ENCODE measurements at places on chromosomes 13 and 19.

DNA sequence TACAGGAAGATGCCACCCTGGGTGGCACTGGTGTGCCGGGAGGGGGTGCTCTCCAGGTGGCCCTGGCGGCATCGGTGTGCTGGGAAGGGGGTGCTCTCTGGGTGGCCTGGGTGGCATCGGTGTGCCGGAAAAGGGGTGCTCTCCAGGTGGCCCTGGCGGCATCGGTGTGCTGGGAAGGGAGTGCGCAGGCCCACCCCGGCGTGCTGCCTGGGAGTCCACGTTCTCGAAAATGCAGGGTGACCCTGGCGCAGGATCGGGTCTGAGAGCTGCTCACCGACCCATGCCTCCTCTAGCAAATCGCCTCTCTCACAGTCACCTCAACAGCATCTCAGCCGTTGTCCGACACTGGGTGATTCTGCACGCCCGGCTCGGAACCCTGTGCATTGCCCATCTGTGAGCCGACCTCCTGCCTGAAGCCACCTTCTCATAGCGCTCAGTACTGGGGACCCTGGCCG lies 36.4 kb downstream of the RASA3 start:
- no peak for DNase-seq

DNA sequence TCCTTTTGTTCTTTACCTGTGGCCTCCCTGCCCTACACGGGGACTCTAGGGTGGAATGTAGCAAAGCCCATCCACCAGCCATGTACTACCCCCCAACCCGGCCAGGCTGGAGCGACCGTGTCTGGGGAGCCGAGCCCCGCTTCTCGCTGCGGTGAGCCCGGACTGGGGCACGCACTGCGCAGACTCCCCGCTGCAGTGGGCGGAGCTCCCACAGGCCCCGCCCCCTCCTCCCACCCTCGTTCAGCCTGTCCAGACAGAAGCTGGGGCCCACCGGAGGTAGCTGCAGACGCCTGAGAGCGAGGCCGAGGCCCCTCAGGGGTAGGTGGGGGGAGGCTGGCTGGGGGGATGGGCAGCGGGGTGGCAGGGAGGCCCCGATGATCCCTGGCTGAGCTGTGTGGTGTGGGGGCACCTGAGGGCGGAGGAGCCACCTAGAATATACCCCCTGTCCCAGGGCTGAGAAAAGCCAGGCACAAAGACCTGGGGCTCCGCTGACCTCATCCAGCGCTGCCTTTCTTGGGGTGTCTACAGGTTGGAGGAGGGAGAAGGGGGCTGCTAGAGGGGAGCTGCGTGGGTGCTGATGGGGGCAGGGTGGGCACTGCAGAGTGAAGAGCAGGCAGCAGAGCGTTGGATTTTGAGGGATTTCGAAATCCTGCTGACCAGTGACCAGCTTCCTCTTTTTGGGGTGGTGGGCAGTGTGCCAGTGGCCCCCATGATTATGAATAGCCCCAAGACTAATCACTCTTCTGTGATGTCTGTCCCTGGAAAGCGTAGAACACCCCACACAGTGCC lies 17.3 kb downstream of the PLD3 start:
- peak; percentile 60 for DNase-seq

GRCh38 chr13:110194451-110194850 lies 112.5 kb downstream of the COL4A1 start:
- DNase-seq = no peak

DNA sequence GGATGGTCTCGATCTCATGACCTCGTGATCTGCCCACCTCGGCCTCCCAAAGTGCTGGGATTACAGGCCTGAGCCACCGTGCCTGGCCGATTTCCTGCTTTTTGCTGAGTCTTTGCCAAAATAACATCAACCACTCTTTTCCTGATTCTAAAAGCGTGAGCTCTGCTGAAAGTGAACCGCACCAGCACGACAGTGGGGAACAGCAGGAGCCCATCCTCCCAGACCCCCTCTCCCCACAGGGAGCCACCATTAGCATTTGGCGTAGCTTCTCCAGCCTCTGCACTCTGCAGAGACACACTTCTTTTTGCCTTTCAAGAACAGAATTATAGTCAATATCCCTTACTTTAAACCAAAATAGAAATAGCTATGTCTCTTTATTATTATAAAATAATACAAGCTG lies 41.3 kb downstream of the MYH14 start:
- no peak for DNase-seq

- DNase-seq = no peak
Measured at GRCh38 chr13:72151241-72151640, 284.2 kb upstream of the DACH1 start.

- DNase-seq = no peak
Measured at GRCh38 chr13:51643882-51644281, 59.6 kb downstream of the WDFY2 start.

- no peak for DNase-seq
Measured at GRCh38 chr19:2634228-2634951, 68.1 kb downstream of the GNG7 start.

DNA sequence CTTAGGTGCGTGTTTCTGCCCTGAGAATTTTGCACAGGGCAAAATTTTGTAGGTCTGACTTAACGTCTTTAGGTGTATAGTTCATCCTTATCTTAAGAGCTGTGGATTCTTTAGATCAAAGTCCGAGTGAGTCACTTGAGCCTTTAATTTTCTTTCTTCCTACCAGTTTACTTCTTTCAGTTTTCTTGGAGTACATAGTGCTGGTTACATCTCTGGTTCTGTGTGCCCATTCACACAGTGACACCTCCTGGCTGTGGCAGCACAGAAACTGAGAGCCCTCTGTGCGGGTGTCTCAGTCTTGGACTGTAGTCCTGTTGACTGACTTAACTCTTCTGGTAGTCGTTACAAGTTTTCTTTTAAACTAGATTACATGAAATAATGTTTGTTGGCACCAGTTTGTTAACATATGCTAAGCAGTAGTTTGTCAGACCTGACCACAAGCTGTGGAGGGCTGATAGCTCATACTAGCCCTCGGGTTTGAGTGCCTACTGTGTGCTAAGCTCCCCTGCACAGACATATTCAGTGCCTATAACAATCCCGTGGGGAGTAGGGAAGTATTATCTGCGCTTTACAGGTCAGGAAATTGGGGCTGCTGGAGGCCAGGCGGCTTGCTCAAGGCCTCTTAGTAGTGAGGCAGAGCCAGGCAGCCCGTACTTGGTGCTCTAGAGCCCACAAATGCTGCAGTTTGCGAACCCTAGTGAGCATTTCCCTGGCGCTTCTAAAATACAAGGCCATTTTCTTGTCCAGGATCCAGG lies 1.6 kb downstream of the GATAD2A start:
- peak; percentile 69 for DNase-seq

- no peak for DNase-seq
Measured at GRCh38 chr19:14576363-14576762, 4.5 kb upstream of the NDUFB7 start.

- DNase-seq = no peak
Measured at GRCh38 chr13:101554420-101555125, 102.1 kb downstream of the ITGBL1 start.

DNA sequence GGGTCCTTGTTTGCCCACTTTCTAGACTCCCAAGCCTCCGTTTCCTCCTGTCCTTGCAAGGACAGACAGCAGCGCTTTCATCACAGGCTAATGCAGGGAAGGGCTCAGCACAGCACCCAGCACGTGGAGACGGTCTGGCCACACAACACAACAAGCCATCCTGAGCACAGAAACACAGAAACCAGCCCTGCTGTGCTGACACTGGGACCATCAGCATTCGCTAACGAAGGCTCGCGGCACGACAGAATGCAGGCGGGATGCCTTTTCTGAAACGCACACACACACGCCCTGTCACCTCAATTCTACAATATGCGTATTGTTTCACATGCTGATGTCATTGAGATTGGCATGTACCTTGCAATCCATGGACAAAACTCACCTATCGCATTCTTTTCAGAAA lies 12.9 kb downstream of the AKT2 start:
- no peak for DNase-seq

DNA sequence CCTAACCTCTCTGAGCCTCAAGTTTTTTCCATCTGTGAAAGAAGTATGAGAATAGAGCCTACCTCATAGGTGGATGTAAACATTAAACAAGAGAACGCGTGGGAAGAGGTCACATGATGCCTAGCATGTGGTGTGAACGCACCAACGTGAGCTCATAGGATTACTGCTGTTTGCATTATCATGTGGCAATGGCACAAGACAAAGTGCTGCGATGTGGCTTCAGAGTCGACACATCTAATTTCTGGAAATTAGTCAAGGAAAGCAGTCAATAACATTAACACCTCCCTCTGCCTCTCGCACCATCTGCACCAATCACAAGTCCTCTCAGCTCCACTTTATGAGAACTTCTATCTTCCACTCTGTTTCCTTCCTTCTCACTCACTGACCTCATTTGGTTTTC lies 489.7 kb downstream of the COG6 start:
- no peak for DNase-seq

- DNase-seq = no peak
Measured at GRCh38 chr13:63516124-63516523, 2100.5 kb upstream of the PCDH20 start.

DNA sequence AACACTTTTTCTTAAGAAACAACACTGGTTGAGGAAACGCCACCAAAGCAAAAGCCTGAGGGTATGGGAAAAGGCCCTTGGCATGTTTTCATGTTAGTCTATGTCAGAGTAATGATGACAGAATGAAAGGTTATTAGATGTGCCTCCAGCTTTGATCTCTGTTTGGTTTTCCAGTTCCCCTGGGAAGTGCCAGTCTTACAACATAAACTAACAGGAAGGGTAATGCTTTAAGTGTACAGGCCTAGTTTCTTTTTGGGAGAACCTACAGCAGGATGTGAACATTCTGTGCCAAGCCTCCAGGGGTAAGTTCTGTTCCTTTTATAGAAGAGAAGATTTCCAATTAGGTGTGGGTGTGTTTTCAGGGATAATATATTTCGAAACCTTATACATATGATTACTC lies 121.7 kb downstream of the FNDC3A start:
- no peak for DNase-seq

- no peak for DNase-seq
Measured at GRCh38 chr19:51375504-51376221, 3.2 kb upstream of the NKG7 start.

DNA sequence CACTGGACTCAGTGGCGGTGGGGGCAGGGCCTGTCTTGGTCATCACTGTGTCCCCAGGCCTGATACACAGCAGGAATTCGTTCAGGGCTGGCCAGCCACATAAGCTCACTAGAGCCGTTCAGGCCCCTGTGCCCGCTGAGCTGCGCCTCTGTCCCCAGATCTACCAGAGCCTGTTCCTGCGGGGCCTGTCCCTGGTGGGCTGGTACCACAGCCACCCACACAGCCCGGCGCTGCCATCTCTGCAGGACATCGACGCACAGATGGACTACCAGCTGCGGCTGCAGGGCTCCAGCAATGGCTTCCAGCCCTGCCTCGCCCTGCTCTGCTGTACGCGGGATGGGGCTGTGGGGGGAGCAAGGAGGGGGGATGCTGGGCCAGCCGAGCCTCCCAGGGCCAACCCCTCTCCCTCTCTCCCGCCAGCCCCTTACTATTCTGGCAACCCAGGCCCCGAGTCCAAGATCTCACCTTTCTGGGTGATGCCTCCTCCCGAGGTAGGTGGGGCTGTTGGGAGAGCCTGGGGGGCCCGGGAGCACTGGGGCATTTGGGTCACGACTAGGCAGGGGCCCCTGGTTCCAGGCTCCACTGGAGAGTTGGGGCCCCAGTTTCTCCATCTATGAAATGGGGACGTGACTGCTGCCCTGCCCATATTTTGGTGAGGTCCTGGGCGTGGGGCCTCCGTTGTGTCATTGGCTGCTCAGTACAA lies 13.9 kb downstream of the MPND start:
- no peak for DNase-seq

- peak; percentile 69 for DNase-seq
Measured at GRCh38 chr13:114063545-114064449, 68.6 kb downstream of the RASA3 start.

GRCh38 chr13:31913459-31913858 lies 118.1 kb upstream of the FRY start:
- no peak for DNase-seq

GRCh38 chr13:113904411-113904810 lies 40.5 kb upstream of the GAS6 start:
- no peak for DNase-seq
